ENCODE measurements at places on chromosomes 1 and 21. TPM values are rescaled to one million over a fixed set of nuclear protein-coding genes. Genes with fewer than 3 reads are reported as not detected.

Gene HJV
- not detected for total RNA-seq

Gene FAM72B
- not detected for total RNA-seq

Gene CCDC17
- not detected for total RNA-seq

Gene CBS
- total RNA-seq = 29.5 TPM

Gene C4BPA
- not detected for total RNA-seq
